B cell (primary cell): ENCODE measurements at places on chromosomes 13 and 19. TPM values are rescaled to one million over a fixed set of nuclear protein-coding genes. Genes with fewer than 3 reads are reported as not detected.

The RUBCNL gene
- total RNA-seq: 370 and 392 TPM in 2 replicates

The GTF2F1 gene
- 56.5 and 63.4 TPM in 2 replicates for total RNA-seq

The PEX11G gene
- 0.62 and 0.68 TPM in 2 replicates for total RNA-seq

The FEM1A gene
- 18.2 and 18.7 TPM in 2 replicates for total RNA-seq

The LHB gene
- total RNA-seq: 1.1 TPM in 1 of 2 replicates, not detected in the other

The ZNF442 gene
- 6.9 and 8.4 TPM in 2 replicates for total RNA-seq

The ADAMTSL5 gene
- total RNA-seq: not detected in 2 replicates

The ZNF547 gene
- 9.7 and 9.9 TPM in 2 replicates for total RNA-seq

The SIGLECL1 gene
- not detected in 2 replicates for total RNA-seq

The FGF21 gene
- total RNA-seq: not detected in 2 replicates

GRCh38 chr19:29320086-29320485 lies 107.1 kb upstream of the UQCRFS1 start:
- no peak for DNase-seq
- no peaks in the 10 kb centered on the region for H3K36me3 ChIP-seq
- no peaks in the 10 kb centered on the region for H3K4me1 ChIP-seq
- no peak overlapping the region for H3K4me3 ChIP-seq

DNA sequence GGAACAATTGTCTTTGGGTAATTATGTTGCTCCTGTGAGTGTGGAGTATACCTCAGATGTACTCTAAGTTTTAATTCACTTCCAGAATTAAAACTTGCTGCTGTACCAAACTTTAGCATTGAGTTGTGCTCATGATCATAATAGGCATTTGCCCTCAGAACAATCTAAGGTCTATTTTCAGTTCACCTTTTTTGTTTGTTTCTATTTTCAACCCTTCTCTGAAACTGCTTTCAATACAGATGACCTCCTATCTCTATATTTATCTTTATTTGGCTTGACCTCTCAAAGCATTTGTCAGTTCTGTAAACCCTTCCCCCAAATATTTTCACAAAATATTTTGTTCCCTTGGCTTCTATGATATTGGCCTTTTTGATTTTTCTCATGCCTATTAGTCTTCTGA lies 873.0 kb downstream of the OLFM4 start:
- no peaks in the 10 kb centered on the region for H3K27me3 ChIP-seq
- DNase-seq: no peak
- H3K36me3 ChIP-seq: no peaks in the 10 kb centered on the region
- no peak overlapping the region for H3K27ac ChIP-seq
- no peak overlapping the region for H3K4me3 ChIP-seq
- no peaks in the 10 kb centered on the region for H3K4me1 ChIP-seq

GRCh38 chr19:38441657-38442348 lies 8.3 kb downstream of the RYR1 start:
- H3K27ac ChIP-seq: no peak overlapping the region
- H3K27me3 ChIP-seq: no peaks in the 10 kb centered on the region
- H3K4me1 ChIP-seq: no peaks in the 10 kb centered on the region
- no peaks in the 10 kb centered on the region for H3K36me3 ChIP-seq
- no peak for DNase-seq

DNA sequence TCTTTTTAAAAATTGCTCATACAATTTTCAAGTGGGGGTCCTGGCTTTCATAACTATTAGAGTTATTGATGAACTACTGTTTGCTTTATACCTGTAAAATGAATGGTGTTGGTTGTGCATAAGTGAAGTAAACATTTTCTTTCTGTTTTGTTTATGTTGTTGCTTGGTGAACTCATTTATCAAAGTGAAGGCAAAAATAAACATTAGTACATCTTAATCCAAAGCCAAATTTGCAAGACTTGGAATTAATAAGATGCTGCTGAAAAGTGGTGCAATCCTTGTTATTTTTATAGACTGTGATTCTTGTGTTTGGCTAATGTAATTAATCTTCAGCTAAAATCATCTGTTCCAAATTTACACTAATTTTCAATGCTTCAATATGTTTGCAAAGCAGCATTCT lies 24.4 kb upstream of the DCT start:
- DNase-seq: no peak
- H3K4me1 ChIP-seq: no peaks in the 10 kb centered on the region
- no peak overlapping the region for H3K4me3 ChIP-seq
- no peak overlapping the region for H3K27ac ChIP-seq
- no peaks in the 10 kb centered on the region for H3K36me3 ChIP-seq
- H3K27me3 ChIP-seq: no peaks in the 10 kb centered on the region

DNA sequence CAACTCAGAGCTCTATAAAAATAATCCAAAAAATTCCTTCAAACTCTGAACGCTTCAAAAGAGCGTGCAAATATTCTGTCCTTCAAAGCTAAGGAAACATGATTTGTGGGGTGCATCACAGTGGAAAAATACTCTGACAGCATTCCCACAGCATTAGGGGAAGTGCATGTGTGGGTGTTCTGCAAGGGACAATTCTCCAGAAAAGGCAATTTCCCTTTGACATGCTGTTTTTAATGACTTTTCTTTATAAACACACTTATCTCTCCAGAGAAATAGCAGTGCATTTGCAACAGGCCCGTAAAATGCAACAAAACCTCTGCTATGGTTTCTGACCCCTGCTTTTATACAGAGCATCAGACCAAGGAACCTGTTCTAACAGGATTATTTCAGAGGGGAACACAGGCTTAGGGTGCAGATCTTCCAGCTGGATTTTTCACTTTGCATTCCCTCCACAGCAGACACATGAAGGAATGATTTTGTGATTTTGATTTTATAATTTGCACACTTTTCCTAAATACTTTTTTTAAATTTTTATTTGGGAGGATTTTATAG lies 42.6 kb downstream of the KL start:
- DNase-seq: no peak
- no peaks in the 10 kb centered on the region for H3K36me3 ChIP-seq
- no peak overlapping the region for H3K27ac ChIP-seq
- H3K4me3 ChIP-seq: no peak overlapping the region
- H3K4me1 ChIP-seq: no peaks in the 10 kb centered on the region

DNA sequence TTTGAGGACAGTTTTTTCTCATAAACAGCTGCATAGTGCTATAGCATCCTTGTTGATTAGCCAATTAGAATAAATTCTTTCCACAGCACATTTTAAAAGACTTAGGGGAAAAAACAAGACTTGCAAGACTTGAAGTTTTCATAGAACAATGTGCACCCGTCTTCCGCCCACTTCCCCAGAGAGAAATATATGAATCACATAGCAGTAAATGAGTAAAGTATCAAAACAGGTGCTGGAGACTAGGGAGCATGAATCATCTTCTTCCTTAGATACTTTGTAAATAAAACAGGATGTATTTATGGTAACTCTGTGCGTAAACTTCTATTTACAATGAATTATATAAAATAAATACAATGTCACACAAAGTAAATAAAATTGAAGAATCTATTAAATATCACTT lies 75.1 kb downstream of the COL4A2 start:
- H3K4me1 ChIP-seq: no peaks in the 10 kb centered on the region
- DNase-seq: no peak
- no peaks in the 10 kb centered on the region for H3K36me3 ChIP-seq
- H3K27me3 ChIP-seq: no peaks in the 10 kb centered on the region
- H3K4me3 ChIP-seq: no peak overlapping the region

DNA sequence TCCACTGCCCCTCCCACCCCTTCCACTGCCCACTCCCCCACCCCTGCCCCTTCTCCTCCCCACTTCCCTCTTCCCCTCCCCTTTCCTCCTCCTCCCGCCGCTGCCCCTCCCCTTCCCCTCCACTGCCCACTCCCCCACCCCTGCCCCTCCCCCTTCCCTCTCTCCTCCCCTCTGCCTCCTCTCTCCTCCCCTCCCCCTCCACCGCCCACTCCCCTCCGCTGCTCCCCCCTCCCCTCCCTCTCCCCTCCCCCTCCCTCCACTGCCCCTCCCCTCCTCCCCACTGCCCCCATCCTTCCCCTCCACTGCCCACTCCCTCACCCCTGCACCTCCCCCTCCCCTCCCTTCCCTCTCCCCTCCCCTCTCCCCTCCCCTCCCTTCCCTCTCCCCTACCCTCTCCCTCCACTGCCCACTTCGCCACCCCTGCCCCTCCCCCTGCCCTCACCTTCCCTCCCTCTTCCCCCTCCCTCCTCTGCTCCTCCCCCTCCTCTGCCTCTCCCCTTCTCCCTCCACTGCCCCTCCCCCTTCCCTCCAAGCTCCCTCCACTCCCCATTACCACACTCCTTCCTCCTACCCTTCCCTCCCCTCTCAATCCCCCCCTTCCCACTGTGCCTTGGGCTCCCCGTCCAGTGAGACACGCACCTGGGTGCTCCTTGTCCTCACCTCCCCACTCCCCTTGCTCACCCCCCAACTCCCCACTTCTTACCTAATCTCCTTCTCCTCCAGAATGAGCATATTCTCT lies 21.9 kb downstream of the ATP8B3 start:
- peaks cover 3% of the 10 kb centered on the region for H3K4me1 ChIP-seq
- peaks cover 3% of the 10 kb centered on the region for H3K27me3 ChIP-seq
- DNase-seq: no peak
- no peak overlapping the region for H3K27ac ChIP-seq
- no peak overlapping the region for H3K4me3 ChIP-seq

- peak overlapping the region; percentile 97 for H3K27ac ChIP-seq
- no peaks in the 10 kb centered on the region for H3K27me3 ChIP-seq
- H3K36me3 ChIP-seq: peaks cover 20% of the 10 kb centered on the region
- peaks cover 33% of the 10 kb centered on the region for H3K4me1 ChIP-seq
- DNase-seq: peak; percentile 80
Observed at GRCh38 chr19:662207-662961, 630 bp downstream of the RNF126 start.

DNA sequence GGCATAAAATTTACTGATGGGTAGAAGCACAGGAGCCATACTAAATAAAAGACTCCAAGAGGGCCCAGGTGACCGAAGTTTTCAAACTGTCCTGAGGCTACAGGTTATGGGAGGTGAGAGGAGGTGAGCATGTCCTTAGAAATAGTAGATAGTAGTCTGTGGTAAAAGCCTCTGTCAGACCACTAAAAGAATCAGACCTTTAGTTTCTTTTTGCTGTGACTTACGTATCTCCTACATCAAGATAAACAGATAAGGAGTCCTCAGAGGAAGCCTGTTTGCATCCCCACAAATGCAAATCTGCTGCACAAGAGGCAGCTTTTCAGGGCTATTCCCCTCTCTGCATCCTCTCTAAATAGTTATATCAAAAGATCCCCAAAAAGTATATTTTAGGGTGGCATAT lies 711.6 kb upstream of the SLITRK6 start:
- H3K36me3 ChIP-seq: no peaks in the 10 kb centered on the region
- no peaks in the 10 kb centered on the region for H3K27me3 ChIP-seq
- H3K4me3 ChIP-seq: no peak overlapping the region
- no peaks in the 10 kb centered on the region for H3K4me1 ChIP-seq
- H3K27ac ChIP-seq: no peak overlapping the region
- no peak for DNase-seq

DNA sequence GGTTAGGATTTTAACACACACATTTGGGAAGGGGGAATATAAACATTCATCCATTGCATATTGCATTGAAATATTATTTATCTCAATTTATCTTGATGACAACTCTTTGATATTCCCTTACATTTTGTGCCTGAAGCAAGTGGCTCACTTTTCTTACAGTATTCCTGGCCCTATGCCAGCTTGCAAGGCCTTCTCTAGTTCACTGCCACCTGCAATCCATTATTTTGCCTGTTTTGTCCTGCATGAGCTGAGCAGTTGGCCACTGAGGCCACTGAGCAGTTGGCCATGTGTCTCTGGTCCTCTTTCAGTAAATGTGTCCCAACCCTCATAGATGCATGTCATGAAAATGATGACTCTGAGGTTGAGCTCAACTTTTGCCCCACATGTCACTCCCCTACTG lies 49.8 kb downstream of the CBY2 start:
- no peaks in the 10 kb centered on the region for H3K36me3 ChIP-seq
- H3K4me3 ChIP-seq: no peak overlapping the region
- no peaks in the 10 kb centered on the region for H3K27me3 ChIP-seq
- no peak overlapping the region for H3K27ac ChIP-seq

GRCh38 chr13:61084988-61085387 lies 330.7 kb downstream of the PCDH20 start:
- no peak overlapping the region for H3K27ac ChIP-seq
- no peaks in the 10 kb centered on the region for H3K27me3 ChIP-seq
- H3K4me1 ChIP-seq: no peaks in the 10 kb centered on the region
- no peaks in the 10 kb centered on the region for H3K36me3 ChIP-seq

DNA sequence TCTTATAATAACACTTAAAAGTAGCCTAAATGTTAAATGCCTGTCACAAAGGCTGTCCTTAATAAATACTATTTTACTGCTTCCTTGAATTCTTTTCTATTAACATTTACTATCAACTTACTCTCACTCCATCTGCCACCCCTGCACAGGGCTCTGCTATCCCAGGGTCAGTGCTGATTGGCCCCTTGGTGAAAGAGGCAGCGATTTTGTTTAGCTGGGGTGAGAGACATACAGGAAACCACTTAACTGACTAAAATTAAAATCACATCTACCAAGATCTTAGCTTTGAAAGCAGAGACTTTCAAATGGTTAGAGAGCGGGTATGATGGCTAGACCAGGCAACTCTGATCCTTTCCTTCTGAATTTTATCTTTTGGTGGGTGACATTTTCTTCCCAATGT lies 149.9 kb upstream of the HTR2A start:
- DNase-seq: no peak
- H3K27ac ChIP-seq: no peak overlapping the region
- H3K36me3 ChIP-seq: no peaks in the 10 kb centered on the region
- no peaks in the 10 kb centered on the region for H3K27me3 ChIP-seq

DNA sequence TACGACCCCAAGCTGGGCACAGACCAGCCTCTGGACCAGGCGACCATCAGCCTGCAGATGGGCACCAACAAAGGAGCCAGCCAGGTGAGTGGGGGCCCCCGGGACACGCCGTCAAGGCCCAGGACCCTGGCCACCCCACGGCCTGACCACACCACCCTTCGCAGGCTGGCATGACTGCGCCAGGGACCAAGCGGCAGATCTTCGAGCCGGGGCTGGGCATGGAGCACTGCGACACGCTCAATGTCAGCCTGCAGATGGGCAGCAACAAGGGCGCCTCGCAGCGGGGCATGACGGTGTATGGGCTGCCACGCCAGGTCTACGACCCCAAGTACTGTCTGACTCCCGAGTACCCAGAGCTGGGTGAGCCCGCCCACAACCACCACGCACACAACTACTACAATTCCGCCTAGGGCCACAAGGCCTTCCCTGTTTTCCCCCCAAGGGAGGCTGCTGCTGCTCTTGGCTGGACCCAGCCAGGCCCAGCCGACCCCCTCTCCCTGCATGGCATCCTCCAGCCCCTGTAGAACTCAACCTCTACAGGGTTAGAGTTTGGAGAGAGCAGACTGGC lies 9.6 kb downstream of the ELOF1 start:
- DNase-seq: no peak
- H3K4me3 ChIP-seq: no peak overlapping the region
- H3K27ac ChIP-seq: no peak overlapping the region
- peaks cover 26% of the 10 kb centered on the region for H3K4me1 ChIP-seq
- no peaks in the 10 kb centered on the region for H3K27me3 ChIP-seq
